ENCODE measurements at places on chromosomes 2 and 18.

- no peak for DNase-seq
These were observed 62.4 kb upstream of the SPATS2L start for GRCh38 chr2:200244111-200244510.

- DNase-seq: no peak
These were observed 173.7 kb downstream of the NR4A2 start for GRCh38 chr2:156158808-156159207.

- DNase-seq: no peak
These were observed 27.6 kb downstream of the ANKAR start for GRCh38 chr2:189702071-189702470.

DNA sequence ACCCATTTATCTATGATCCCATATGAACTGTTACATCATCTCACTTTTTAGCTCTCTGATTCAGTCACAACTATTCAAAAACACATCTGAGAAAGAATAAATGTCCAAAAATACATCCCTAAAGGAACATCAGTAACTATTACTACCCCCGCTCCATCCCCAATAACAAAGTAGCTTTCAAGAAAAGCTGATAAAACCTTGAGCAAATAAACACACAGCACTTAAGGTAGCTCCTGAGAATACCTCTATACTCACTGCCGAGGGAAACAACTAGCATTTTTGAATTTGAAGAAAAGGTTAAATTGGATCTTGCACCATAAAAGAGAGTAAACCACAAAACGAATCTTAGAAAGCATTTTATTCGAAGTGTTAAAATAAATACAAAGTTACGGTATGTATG, 63.4 kb downstream of the PMAIP1 start:
- DNase-seq: no peak

GRCh38 chr18:50307738-50308470, 20.4 kb upstream of the CXXC1 start:
- DNase-seq: peak; percentile 80

DNA sequence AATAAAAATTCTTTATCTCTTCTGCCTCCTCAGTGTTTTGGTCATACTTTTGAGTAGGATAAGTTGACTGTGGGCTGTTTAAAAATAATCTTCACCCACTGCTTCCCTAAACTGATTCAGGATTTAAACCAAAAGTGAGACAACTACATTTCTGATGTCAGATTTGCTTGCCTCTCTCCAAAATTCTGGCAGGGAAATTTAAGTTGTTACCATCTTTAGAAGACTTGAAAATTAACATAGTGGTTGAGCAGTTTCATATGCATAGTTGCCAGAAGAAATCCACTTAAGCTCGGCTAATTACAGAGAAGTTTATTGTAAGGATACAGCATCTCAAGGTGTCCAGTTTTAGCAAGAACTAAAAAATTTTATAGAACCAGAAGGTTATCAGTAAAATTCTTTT, 57.0 kb downstream of the MAIP1 start:
- DNase-seq: no peak

- DNase-seq: no peak
These were observed 60.6 kb downstream of the INHBB start for GRCh38 chr2:120406566-120406965.

- DNase-seq: no peak
These were observed 27.9 kb upstream of the GALNT5 start for GRCh38 chr2:157229572-157229971.

- no peak for DNase-seq
These were observed 327.7 kb downstream of the TMX3 start for GRCh38 chr18:68387246-68387645.

- peak; percentile 51 for DNase-seq
These were observed 259.7 kb downstream of the LPIN1 start for GRCh38 chr2:12005886-12006681.

All from activated effector memory CD4-positive, alpha-beta T cell treated with Interleukin-2 at 50 U/mL for 16 hours (primary cell).